ENCODE measurements at places on chromosomes 2 and 18. TPM values are rescaled to one million over a fixed set of nuclear protein-coding genes. Genes with fewer than 3 reads are reported as not detected.

DNA sequence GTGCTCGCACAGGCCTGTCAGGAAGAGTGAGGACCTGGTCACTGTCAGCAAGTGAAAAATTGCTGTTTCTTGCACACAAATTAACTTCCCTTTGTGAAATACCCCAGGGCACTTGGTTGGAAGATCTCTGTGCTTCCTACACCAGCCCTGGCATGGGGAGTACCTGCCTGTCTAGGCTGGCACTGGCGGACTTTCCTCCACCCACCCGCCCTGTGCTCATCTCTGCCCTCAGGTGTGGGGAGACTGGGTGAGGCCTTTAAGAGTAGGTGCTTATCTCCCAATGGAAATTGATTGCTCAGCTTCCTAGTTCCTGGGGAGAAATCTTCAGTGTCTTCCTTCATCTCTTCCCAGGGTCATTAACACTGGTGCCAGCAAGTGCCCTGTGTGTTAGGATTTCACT is 42.1 kb downstream of the IMPA2 start:
- DNase-seq: no peak
- H3K36me3 ChIP-seq: peaks cover 22% of the 10 kb centered on the region
- H3K27me3 ChIP-seq: no peaks in the 10 kb centered on the region
- H3K4me3 ChIP-seq: no peak overlapping the region
- no peak overlapping the region for H3K27ac ChIP-seq

GRCh38 chr18:3441290-3441689 is 8.7 kb upstream of the TGIF1 start:
- H3K4me3 ChIP-seq: no peak overlapping the region
- no peaks in the 10 kb centered on the region for H3K27me3 ChIP-seq
- no peak for DNase-seq
- H3K36me3 ChIP-seq: no peaks in the 10 kb centered on the region

DNA sequence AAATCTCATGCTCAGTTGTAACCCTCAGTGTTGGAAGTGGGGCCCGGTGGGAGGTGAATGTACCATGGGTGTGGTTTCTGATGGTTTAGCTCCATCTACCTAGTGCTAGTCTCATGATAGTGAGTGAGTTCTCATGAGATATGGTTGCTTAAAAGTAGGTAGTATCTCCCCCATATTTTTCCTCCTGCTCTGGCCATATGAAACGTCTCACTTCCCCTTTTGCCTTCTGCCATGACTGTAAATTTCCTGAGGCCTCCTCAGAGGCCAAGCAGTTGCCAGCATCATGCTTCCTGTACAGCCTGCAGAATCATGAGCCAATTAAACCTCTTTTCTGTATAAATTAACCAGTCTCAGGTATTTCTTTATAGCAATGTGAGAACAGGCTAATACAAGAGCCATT is 62.8 kb upstream of the RNF152 start:
- H3K27me3 ChIP-seq: no peaks in the 10 kb centered on the region
- no peak overlapping the region for H3K27ac ChIP-seq

GRCh38 chr2:190173392-190173791 is 110.9 kb upstream of the MSTN start:
- H3K4me3 ChIP-seq: no peak overlapping the region
- no peaks in the 10 kb centered on the region for H3K36me3 ChIP-seq
- H3K27me3 ChIP-seq: no peaks in the 10 kb centered on the region
- no peak for DNase-seq

DNA sequence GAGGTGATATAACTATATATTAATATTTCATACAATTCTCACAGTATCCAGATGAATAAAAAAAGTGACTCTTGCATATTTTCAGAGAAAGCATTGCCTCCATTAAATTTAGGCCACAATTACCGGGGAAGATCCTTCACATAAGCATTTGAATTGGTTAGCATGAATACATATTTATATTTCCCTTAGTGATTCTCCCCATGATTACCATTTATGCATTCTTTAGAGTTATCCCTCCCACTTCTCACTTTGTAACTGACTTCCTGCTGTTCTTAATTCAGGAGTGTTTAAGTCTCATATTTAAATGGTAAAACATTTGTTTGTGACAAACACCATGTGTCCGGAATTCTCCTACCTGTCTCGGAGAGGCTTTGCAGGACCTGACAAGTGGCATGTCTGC is 523.4 kb downstream of the CCDC85A start:
- no peaks in the 10 kb centered on the region for H3K4me1 ChIP-seq
- H3K27me3 ChIP-seq: no peaks in the 10 kb centered on the region
- no peaks in the 10 kb centered on the region for H3K36me3 ChIP-seq
- DNase-seq: no peak
- no peak overlapping the region for H3K27ac ChIP-seq
- no peak overlapping the region for H3K4me3 ChIP-seq

DNA sequence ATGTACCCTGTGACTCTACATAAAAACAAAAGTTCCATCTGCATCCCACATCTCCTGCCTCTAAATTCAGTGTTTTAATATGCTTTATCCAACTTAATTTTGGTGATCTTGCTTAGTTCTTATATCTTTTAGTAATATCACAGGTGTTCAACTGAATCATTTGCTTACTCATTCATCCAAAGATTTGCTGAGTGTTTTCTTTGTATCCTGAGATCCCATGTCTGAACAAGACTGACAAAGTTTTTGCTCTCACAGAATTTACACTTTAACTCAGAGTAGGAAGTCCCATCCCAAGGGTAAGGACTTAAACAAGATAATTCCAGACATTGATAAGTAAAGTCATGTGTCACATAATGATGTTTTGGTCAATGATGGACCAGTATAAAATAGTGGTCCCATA is 87.0 kb downstream of the FSIP2 start:
- H3K27me3 ChIP-seq: no peaks in the 10 kb centered on the region
- no peak overlapping the region for H3K4me3 ChIP-seq
- no peaks in the 10 kb centered on the region for H3K36me3 ChIP-seq
- no peak for DNase-seq
- no peak overlapping the region for H3K27ac ChIP-seq

The DSG2 gene
- 42.6 TPM for total RNA-seq

Measured in left ventricle myocardium inferior (tissue), 1 donor.